ENCODE measurements at places on chromosomes 2 and 18. TPM values are rescaled to one million over a fixed set of nuclear protein-coding genes. Genes with fewer than 3 reads are reported as not detected.

C2orf15 gene
- polyA plus RNA-seq, result 1.1 TPM

LIMS4 gene
- 0.93 TPM for polyA plus RNA-seq

TXNL4A gene
- polyA plus RNA-seq, result 66.7 TPM

C2orf66 gene
- 0.07 TPM for polyA plus RNA-seq

SERPINB11 gene
- 6.4 TPM for polyA plus RNA-seq

GPR45 gene
- not detected for polyA plus RNA-seq

C1D gene
- 17.2 TPM for polyA plus RNA-seq

KIAA2012 gene
- polyA plus RNA-seq, result not detected

SCN2A gene
- 0.01 TPM for polyA plus RNA-seq

ARL4C gene
- polyA plus RNA-seq, result 16.3 TPM

ALPG gene
- polyA plus RNA-seq, result not detected

All from esophagus (tissue), 2 donors.